ENCODE measurements at places on chromosomes 5 and 9.

DNA sequence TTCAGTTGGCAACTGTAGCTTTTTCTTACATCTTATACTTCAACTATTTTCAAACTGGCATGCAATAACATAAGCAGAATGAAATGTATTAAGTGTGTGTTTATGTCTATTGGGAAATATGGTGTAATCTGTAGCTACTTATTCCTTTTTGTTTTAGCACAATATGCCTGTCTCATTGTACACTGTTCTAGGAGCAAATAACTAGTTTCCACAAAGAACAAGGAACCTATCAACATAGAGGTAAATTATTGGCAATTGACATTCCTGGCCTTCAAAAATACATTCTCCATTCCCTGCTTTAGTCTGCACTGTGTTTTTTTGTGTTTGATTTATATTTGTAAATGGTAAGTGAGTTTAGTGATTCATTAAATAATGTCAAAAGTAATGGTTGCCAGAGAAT is 75.7 kb downstream of the FBXL7 start:
- DNase-seq = no peak

GRCh38 chr9:122360891-122361290 is 9.9 kb upstream of the PTGS1 start:
- DNase-seq = no peak

DNA sequence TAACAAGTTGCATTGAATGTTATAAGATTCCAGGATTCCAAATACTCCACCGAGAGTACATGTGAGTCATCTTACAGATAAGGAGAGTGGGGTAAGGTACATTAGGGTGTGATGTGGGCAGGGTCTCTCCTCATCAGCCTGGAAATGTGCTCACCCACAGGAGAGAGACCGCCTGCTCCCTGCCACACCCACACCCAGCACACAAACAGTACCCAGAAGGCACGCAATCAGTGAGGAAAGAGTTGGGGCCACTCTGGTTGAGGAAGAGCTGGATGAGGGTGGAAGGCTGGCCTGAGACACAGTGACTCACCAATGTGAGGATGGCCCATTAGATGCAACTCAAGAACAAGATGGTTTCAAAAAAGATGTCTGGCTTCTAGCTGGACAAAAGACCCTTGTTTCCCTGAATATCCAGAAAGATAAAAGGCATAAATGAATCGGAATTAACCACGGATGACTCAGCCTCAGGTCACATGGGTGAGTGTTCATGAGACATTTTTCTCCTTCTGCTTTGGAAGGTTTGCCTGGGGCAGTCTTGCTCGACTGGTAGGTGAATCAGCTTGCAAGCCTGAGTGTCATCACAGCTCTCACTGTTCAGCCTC is 51.1 kb upstream of the LHFPL2 start:
- DNase-seq = no peak

DNA sequence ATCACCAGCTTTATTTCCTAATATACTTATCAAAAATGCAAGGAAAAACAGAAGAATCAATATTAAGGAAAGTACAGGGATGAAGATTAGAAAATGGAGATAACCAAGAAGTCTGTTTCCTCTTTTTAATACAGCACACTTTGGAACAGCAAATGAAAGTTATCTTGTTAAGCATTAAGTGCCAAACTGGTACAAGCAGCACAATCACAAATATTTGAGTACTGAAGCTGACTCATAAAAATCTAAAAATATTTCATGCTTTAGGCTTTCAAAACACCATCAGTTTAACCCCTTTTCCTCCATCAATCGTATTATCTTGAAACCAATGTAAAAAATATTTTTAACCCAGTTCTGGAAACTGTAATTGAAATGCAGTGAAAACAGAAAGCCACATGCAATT is 2.7 kb downstream of the FBXW11 start:
- no peak for DNase-seq

GRCh38 chr5:177447066-177447610 is 524 bp downstream of the PRR7 start:
- DNase-seq = no peak

- DNase-seq = no peak
Measured at GRCh38 chr9:117662651-117663050, 41.6 kb upstream of the TLR4 start.
